ENCODE measurements at places on chromosomes 6 and 20.

DNA sequence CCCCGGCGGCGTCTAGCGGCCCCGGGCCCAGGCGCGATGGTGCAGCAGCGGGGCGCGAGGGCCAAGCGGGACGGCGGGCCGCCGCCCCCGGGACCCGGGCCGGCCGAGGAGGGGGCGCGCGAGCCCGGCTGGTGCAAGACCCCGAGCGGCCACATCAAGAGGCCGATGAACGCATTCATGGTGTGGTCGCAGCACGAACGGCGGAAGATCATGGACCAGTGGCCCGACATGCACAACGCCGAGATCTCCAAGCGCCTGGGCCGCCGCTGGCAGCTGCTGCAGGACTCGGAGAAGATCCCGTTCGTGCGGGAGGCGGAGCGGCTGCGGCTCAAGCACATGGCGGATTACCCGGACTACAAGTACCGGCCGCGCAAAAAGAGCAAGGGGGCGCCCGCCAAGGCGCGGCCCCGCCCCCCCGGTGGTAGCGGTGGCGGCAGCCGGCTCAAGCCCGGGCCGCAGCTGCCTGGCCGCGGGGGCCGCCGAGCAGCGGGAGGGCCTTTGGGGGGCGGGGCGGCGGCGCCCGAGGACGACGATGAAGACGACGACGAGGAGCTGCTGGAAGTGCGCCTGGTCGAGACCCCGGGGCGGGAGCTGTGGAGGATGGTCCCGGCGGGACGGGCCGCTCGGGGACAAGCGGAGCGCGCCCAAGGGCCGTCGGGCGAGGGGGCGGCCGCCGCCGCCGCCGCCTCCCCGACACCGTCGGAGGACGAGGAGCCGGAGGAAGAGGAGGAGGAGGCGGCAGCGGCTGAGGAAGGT, 715 bp downstream of the SOX12 start:
- peak; percentile 54 for DNase-seq

GRCh38 chr6:106539936-106540335, 89.4 kb downstream of the RTN4IP1 start:
- no peak for DNase-seq

DNA sequence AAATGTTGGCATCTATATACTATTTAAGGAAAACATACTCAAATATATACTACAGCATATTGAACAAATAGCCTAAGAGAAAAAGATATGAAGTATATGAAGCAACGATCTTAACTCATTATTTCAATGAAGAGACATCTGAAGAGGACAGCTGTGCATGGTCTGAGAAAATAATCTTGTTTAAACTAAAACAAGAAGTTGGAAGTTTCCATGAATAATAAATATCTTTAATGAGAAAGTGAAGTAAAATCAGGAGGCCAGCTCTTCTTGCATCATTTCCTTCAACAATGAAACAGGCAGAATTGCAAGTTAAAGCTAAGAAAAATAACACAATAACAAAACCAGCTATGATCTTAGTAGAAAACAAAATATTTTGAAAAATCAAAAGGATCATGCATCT, 1265.4 kb upstream of the MAP3K7 start:
- DNase-seq, result no peak

- DNase-seq, result no peak
These were observed 34.9 kb upstream of the LOC128125822 start for GRCh38 chr6:63537201-63537958.

DNA sequence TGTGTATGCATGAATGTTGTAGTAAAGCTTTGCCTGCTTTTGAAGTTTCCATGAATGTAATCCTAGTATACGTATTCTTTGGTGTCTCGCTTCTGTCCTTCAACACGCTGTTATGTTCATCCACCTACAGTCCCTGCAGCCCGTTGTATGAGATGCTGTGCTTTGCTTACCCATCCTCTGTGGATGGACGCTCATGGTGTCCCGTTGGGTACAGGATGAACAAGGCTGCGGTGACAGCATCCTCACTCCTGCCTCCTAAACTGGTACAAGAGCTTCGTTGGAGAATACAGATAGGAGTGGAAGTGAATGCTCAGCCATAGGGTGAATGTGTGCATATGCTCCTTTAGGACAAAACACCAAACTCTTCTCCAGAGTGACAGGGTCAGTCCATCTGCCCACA, 366.2 kb downstream of the ZFAND3 start:
- DNase-seq, result no peak

Measured in HuH-7.5 (cell line).